ENCODE measurements at places on chromosomes 3 and 15.

DNA sequence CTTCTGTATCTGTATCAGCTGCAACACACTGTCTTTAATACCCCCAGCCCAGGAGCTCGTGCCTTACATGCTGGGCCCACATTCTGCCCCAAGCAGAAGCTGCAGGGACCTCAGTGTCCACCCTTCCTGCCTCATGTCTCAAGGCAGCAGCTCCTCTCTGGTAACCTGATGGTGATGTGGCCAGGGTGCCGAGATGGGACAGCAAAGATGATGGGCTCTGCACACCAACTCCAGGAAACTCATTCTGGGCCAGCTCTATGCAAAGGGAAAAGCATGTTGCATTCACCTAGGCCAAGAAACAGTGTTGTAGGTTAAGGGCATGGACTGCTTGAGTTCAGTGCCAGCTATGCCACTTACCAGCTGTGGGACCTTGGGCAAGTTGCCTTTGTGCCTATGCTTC is 79.5 kb upstream of the PRR23C start:
- DNase-seq: no peak

DNA sequence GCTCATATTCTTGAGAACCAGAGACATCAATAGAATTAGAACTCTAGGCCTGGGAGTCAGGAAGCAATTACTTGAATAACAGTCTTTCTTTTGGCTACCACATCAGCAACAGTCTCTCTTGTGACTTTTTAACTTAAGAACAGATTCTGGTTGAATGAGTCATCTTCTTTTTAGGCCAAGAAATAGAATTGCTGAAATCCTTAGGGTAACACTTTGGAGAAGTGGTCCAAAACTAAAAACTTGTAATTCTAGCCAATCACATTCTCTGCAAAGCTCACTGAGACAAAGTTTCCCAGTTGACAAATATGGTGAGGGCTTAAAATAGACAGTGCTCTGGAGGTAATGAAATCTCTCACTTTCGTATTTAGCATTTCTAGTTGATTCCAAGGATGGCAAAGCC is 238.0 kb downstream of the SHOX2 start:
- no peak for DNase-seq

DNA sequence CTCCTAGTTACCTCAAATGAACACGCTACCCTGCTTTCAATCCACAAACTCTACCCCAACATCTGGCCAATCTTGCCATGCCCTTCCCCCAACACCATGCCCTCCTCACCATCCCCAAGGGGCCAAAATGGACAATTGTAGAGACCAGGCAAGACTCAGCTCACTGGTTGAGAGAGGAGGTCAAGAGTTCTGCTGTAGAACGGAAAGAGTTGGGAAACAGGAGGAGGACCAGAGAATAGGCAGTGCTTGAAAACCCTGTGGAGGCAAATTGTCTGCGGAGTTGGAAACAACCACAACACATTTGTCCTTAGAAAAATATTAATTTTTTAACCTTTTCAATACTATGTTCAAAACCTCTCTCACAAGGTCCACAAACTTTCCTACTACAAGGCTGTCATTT is 128.8 kb upstream of the BFSP2 start:
- DNase-seq: no peak

GRCh38 chr3:98974442-98974841 is 72.9 kb upstream of the DCBLD2 start:
- no peak for DNase-seq

DNA sequence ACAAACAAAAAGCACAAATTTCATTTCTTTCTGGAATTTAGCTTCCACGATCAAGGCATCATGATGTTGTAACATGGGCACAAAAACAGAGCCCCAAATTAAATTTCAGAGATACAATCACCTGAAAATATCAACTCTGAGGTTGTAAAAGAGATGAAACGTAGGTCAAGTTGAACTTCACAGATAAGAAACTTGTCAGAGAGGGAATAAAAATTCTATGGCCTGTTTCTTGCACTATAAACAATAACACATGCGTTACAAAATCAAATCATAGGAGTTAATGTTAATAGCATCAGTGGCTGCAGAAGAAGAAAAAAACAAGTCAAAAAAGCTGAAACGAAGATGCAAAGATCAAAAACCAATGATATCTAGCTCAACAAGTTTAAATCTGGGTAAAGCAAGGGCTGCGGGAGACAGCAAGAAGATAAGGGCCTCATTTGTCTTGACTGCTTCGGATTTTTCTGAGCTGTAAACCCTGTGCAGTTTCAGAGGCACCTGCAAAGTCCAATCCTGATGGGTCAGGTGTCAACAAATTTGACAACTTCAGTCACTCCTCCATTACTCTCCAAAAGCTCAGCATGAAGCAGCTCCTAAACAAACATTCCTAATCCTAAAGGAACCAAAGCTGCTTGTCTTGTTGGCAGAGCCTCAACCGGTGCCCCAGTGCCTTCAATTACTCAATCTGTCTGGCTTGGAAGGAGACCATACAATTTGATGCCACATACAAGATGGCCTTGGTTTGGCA is 219.8 kb downstream of the STT3B start:
- no peak for DNase-seq

GRCh38 chr15:32033186-32033890 is 3.0 kb downstream of the CHRNA7 start:
- no peak for DNase-seq

GRCh38 chr3:100928638-100929428 is 64.4 kb downstream of the ABI3BP start:
- no peak for DNase-seq

GRCh38 chr3:111481551-111481950 is 60.4 kb upstream of the CD96 start:
- DNase-seq: no peak

- no peak for DNase-seq
Observed at GRCh38 chr3:113249111-113249510, 37.8 kb downstream of the BOC start.

DNA sequence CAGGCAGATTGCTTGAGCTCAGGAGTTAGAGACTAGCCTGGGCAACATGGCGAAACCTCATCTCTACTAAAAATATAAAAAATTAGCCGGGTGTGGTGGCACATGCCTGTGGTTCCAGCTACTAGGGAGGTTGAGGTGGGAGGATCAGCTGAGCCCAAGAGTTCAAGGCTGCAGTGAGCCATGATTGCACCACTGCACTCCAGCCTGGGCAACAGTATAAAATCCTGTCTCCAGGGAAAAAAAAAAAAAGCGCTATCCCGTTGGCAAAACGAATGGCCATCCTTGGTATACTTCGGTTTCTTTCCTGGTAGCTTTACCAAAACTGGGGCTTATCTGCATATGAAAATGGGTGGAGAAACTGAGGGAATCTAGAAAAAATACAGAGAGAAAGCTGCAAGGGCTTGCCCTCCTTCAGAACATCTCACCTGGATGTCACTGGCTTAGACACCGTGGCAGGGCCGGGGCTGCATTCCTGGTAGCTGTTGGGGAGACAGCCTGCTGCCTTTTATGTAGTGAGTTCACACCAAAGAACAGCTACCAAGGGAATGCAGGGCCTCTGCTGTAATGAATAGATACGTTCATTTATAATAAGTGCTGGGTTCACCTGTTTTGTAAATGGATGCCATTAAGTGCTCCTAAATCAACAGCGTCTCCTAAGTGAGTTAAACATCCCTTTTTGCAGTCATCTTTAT is 96.0 kb downstream of the IQSEC1 start:
- DNase-seq: no peak

DNA sequence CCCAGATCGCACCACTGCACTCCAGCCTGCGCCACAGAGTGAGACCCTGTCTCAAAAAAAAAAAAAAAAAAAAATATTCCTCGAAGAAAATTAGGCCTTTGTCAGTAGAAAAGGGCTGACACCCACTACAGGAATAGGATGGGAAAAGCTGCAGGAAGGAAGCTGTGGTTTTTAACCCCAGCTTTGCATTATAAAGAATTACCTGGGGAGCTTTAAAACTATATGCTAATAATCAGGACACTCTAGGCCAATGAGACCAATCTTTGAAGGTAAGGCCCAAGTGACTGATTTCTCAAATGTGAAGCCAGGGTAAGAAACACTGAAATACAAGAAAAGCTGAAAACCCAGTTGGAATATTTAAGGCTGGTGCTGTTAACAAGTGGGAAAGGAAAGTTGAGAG is 74.3 kb downstream of the RBPMS2 start:
- DNase-seq: no peak

DNA sequence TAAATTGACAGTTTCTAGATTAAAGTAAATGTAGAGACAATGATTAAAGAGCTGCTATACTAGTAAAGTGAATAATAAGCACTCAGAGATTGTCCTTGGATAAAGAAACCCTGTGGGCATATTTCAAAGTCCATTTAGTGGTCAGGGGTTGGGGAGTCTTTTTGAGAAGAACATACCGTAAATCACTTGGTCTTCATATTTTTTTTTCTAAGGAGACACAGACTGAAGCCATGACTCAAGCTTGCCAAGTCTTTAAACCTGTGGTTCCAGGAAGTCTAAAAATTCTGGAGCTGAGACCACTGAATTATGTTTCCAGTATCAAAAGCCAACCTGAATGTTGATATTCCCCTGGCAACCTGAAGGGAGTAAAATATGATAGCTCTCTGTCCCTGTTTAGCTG is 171.0 kb downstream of the TPRG1 start:
- no peak for DNase-seq

GRCh38 chr3:27147215-27147614 is 222.0 kb downstream of the NEK10 start:
- DNase-seq: no peak

DNA sequence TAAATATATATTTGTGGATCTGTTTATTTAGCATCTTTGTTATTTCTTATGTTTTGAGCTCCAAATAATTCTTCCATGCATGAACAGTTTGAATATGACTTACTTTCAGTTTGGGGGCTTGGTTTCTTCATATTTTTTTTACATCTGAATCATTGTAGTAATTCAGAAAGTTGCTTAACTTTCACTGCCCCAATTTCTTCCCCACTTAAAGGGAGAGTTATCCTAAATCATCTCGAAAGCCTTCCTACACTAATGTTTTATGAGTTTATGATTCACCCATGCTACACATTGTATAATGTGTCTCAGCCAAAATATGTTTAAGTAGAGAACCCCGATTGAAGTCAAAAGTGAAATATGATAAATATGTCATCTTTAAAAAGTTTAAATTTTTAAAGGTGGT is 47.8 kb downstream of the SPRED1 start:
- no peak for DNase-seq

GRCh38 chr15:43218908-43219706 is 1.7 kb downstream of the EPB42 start:
- DNase-seq: no peak

- DNase-seq: no peak
Observed at GRCh38 chr15:53588773-53589172, 170.7 kb downstream of the WDR72 start.

DNA sequence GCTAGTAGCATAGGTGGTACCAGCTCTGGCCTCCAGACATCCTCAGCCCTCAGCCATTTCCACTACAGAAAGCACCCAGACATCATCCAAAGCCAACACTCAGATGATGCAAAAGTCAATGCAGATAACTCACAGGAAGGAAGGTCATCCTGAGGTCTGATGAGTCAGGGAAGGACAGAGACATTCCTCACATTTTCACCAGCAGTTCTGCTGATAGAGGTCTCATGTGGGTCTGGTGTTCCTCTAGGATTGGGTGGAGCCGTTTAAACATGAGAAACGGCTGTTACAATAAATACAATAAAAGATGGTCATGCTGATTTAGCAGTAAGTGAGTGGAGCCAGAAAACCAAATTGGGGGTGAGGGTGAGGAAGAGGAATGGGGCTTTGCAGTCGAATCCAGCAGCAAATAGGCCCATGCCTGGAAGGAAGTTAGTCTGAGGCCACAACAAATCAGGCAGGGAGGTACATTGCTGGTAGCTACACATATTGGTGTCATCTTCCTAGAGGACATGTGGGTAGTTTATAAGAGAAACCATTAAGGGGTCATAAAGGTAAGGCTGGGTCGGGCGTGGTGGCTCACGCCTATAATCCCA is 33.3 kb upstream of the FLNB start:
- DNase-seq: no peak

GRCh38 chr15:80479191-80479590 is 75.0 kb downstream of the ARNT2 start:
- DNase-seq: no peak

DNA sequence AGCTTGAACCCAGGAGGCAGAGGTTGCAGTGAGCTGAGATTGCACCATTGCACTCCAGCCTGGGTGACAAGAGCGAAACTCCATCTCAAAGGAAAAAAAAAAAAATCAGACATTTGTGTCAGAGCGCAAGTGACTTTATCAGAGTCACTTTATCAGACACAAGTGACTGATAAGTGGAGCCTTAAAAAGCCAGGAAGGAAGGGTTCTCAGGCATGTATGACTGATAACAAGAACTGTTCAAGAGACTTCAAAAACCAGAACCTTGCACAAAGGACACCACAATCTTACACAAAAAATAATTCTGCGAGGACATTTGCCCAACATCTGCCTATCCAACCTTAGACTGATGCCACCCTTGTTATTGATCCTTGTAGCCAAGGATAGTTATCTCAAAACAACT is 13.3 kb upstream of the CFAP44 start:
- DNase-seq: no peak

DNA sequence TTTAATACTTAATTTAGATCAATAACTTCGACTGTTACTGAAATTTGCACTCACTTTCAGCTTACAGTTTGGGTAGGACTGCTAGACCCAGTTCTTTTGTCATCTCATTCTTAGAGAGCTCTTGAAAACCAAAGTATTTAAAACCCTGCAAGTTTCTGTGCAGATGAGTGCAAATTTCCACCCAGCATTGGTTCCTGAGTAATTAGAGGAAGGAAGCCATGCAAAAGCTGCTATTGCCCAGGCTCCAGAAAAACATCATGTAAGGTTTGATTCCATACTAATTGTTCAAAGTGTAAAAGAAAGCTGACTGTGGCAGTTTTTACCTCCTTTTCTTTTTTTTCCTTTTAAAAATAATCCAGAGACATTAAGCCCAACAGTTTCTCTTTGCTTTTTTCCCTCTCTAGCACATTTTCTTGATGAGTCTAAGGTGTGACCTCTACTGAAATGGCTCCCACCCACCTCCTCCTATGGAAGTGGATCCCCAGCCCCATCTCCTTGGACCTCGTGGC is 30.3 kb downstream of the ABHD2 start:
- no peak for DNase-seq

GRCh38 chr3:39146611-39147591 is 6.5 kb downstream of the CSRNP1 start:
- no peak for DNase-seq

- DNase-seq: no peak
Observed at GRCh38 chr3:161275919-161276318, 54.8 kb downstream of the NMD3 start.

DNA sequence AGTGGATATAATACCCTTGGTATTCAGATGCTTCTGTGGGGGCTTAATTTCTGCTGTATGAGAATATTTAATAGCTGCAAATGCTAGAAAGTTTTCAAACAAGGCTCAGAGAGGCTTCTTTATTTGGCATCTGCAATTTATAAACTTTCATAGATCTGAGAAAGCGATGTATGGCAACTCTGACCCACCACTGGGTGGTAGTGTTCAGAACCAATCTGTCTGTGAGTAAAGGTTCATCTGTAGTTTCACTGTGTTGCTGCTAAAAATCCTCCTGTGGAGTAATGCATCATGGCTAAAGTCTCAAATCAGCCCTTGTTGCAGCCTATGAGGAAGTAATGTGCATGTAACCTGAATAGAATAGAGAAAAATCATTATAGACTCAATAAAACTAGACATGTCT is 47.4 kb downstream of the CLSTN2 start:
- no peak for DNase-seq

Data from NCI-H2081 treated with DMSO at 0.1 percent for 48 hours (cell line).